ENCODE measurements at places on chromosomes 7 and 10.
A peak's percentile ranks its signal among the peaks of the same experiment; 100 is the strongest.

GRCh38 chr7:128123291-128124037 is 92.2 kb upstream of the LRRC4 start:
- DNase-seq, result no peak

DNA sequence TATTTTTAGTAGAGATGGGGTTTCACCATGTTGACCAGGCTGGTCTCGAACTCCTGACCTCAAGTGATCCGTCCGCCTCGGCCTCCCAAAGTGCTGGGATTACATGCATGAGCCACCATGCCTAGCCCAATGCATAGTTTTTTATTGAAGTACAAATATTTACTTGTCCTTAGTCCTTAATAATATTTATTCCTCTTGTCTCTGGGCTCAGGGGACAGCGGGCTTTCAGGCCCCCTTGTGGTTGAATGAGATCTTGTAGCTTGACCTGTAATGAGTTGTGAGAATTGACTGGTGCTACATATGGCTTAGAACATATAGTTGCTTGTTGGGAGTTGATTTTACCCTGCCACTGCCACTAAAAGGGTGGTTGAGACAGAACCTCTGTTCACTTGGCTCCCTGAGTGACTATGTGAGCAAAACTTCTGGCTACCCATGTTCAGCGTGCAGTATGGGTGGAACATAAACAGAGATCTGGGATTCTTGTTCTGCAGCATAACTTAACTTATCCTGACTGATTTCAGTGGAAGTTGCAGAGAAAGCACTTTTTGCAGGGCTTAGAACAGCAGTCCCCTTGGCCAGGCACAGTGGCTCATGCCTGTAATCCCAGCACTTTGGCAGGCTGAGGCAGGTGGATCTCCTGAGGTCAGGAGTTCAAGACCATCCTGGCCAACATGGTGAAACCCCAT is 14.9 kb downstream of the CCL26 start:
- DNase-seq, result no peak

GRCh38 chr7:141074997-141075396 is 1.1 kb downstream of the TMEM178B start:
- no peak for DNase-seq

- no peak for DNase-seq
Observed at GRCh38 chr10:91352760-91353159, 57.4 kb upstream of the HECTD2 start.

DNA sequence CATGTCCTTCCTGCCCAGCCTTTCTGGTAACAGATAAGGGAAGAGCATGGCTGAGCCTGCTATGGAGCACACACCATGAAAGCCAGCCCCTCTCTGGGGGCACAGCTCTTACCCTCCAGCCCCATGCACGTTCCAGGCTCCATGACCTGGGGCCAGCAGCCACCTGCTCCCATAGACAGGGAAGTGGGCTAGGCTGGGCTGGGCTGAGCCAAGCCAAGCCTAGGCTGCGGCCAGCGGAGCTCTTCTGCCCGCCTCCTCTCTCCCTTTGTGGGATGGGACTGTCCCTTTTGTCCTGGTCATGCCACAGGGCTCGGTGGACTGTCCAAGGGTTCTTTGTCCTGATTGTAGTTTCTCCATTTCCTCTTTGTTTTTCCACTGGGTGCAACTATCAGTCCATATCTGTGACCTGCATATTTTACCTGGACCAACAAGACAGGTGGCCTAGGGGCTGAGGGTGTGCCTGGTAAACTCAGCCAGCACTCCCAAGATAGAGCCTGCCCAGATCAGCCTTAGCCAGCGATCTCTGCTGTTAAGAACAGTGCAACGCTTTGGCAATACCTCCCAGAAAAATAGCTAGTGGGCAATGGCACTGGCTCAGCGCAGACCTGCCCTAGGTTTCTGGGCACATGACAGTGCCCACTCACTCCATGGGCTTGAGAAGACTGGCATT is 97.2 kb upstream of the BTBD16 start:
- no peak for DNase-seq

GRCh38 chr10:24416248-24416647 is 207.3 kb downstream of the KIAA1217 start:
- no peak for DNase-seq

DNA sequence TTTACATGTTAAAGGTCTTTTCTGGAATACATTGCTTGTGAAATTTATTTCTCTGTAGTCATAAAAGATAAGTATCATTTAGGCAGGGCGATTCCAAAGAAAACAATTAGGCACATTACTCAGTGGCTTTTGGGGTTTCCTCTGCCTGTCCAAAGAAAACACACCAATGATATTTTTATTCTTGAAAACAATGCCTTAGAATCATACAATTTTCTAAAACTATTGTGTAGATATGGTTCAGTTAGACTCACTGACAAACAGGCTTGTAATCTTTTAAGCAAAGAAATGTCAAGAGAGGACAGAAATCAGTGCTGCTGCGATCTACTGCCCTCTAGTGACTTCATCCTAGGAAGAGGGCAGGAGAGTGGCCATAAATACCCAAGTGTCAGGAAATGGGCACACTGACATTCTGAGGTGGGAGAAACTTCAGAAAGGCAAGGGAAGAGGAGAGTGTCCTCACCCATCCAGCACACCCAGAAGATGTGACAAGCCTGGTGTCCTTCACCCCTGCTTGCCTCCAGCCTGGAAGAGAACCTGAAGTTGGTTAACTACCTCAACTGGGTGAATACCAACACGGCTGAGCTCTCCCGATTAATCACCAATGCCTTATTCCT is 120.5 kb downstream of the GALNT11 start:
- peak; percentile 53 for DNase-seq

DNA sequence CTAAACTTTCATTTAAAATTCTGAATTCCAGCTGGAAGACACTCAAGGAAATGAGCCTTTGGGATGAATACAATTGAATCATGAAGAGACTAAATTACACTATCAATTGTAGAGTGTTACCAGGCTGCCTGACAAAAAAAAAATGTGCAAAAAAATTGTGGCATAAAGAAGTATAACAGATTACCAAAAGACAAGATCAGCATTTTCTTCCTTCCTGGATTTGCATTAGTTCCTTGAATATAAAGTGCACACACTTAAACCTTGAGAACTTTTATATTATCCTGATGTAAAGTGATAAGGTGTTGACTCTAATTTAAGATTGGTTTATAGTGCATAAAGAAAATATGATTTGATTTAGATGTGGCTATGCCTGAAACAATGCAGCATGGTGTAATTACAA is 412.7 kb upstream of the KLF6 start:
- no peak for DNase-seq

DNA sequence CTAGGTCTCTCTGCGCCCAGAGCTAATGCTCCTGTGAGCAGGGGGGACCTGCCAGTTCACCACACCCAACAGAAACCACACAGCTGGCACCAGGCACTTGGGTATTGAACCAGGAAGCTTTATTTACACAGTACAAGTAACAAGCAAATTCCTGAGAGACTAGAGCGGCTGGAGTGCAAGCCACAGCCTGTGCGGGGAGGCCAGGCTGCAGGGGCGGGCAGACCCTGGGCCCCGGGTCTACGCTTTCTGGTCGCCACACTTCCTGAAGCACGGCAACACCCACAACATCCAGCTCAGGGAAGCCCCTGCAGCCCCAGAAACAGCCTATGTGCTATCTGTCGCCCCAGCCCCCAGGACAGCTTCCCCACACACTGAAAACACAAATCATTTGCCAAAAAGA is 125.0 kb downstream of the FAM53B start:
- no peak for DNase-seq

DNA sequence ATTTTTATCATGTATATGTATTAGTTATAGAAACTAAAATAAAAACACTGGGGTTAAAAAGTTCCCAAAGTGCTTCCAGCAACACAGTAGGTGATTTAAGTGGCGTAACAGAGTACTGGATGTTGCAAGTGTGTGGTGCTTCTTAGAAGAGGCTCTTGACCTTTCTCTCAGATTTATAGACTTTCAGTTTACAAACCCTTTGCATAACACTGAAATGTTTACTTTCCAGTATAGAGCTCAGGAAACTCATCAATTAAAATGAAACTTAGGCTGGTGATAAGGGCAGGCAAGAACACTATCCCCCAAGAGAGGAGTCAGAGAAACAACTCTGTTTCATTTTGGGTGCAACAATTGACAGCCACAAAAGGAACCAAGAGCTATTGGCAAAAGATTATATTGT is 27.5 kb upstream of the SMC3 start:
- DNase-seq, result no peak

GRCh38 chr10:17003151-17003550 is 126.5 kb downstream of the CUBN start:
- no peak for DNase-seq

- DNase-seq, result peak; percentile 80
Observed at GRCh38 chr10:35640951-35641675, 983 bp downstream of the FZD8 start.

DNA sequence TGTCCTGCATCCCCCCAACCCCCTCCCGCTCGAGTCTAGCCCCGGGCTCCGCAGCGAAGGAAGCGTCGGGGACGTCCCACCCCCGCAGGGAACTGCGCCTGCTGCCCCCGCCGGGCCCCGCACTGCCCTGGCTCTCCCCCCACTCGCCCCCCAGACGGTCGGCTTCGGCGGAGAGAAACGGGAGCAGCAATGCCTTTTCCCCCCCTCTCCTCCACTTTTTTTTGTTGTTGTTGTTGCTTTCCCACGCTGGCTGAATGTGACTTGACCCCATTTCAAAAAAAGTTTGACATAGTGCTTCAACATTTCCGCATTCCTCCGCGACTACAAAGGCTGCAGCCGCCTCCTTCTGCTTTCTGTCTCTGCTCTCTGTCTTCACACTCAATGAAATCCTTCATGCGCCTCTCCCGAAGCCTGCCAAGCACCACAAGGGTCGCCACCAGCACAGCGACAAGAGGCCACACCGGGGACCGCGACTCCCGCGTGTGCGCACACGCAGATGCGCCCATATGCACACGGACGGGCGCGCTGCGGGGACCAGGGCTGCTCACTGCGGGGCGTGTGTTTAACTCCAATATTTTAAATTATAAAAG is 1.0 kb downstream of the CDK6 start:
- DNase-seq, result peak; percentile 77

- no peak for DNase-seq
Observed at GRCh38 chr7:82810558-82811259, 352.0 kb downstream of the PCLO start.

Data from kidney (tissue), 22 donors.